ENCODE measurements at places on chromosomes 11 and 22.
A peak's percentile ranks its signal among the peaks of the same experiment; 100 is the strongest.

DNA sequence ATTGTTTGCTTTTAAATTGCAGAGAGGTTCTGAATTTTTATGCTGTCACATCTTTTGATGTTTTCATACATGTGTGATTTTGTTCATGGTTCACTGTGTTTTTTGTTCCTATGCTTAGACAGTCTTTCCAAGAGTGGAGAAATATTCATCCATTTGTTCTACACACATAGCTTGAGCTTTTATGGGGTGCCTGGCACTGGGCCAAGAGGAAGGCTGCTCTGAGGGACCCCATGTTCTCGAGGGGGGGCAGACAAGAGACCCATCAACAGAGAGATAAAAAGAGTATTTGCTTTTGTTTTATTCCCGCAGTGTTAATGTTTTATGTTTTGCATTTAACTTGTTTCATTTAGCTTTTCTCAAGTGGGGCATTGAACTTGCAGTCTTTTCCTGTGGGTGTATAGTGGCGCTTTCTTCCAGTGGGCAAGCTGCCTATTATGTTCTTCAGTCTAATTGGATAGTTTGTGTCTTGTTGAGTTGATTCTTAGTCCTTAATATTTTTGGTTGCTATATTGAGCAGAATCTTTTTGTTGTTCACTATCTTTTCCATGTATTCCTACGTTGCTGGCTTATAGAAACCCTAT, 57.7 kb downstream of the CABIN1 start:
- DNase-seq: no peak

DNA sequence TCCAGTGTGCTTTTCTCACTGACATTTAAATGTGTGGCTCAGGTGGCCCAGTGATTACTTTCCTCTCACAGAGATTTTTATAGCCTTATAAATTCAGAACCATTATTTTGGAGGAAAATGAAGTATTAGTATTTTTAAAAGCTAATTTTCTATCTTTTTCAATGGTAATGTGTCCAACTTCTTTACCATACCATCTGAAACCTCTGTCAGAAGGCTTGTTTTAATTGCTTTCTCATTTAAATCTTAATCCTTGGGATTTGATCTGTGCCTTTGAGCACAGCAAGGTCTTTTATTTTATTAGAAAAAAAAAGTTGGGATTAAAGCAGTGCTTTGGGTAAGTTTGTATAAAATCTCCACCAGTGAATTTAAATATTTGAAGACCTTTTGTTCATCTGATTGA, 452.3 kb upstream of the RAG2 start:
- no peak for DNase-seq

DNA sequence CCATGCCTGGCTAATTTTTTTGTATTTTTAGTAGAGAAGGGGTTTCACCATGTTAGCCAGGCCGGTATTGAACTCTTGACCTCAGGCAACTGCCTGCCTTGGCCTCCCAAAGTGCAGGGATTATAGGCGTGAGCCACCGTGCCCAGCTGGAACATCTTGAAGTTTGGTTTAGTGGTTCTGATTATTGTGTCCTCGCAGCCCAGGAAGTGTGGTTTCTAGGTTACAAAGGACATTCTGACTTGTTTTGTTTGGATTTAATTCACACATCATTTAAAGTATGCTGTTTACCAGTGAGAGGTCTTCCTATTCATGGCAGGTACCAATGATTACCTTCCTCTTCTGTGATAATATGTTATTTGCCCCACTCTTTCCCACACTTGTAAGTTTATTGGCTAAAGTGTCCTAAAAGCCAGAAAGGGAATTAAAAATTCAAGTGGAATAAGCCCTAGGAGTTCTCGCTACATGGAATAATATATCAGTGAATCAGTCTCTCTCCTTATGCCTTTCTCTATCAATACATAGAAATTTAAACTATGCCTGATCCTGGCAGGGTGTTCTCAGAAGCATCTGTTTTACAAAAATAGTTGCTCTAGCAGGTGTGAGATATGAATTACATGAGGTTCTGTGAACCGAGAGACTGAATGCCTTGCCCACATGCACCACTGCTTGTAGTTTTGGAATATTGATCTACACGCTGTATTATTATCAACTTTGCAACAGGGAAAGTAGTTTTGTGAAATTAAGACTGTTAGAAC, 263.1 kb downstream of the DDX10 start:
- DNase-seq: no peak

DNA sequence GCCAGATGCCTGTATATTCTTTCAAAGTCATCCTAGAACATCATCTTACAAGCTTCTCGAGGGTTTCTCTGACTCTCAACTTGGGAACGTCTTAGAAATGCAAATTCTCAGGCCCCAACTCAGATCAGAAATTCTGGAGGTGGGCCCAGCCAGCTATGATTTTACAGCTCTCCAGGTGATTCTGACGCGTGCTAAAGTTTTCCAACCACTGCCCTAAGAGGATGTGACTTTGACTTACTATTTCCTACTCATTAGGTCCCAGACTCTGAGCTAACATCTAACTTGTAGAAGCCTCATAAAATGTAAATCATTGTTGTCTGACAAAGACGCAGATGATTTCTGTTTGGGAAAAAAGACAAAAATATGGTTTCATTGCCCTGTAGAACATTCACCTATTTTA, 61.1 kb downstream of the IRAG1 start:
- DNase-seq: no peak

DNA sequence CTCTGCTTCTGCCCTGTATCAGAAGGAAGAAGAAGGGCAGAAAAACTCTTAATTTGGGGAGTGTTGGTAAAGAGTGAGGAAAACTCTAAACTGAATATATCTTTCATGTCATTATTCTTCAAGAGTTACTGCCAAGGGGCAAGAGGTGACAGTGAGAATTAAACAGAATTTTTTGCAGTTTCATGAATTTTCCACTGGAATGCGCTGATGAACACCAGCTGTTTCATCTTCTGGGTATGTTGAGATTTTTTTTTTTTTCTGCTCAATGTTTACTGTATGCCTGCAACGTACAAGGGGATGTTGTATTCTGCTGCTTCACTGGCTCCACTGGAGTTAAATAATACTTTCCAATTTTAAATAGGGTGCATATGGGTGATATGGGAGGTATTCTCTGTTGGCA, 117.8 kb downstream of the FAM76B start:
- no peak for DNase-seq

DNA sequence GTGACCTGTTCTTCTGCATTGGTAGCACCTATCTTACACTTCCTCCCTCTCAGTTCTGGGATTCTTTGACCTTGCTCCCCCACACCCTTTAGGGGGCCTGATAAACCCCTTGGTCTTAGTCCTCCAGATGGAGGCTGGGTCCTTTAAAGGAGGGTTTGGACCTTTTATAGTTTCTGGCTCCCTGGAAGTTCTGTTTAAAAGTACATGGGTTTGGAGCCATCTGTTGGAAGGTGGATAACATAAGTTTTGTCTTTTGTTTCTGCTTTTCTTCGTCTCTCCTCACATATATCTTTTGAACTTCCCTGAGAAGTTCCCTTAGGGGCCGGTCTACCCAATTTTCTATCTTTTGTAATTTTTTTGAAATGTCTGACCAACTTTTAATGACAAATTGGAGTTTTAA, 17.9 kb upstream of the HYLS1 start:
- no peak for DNase-seq

GRCh38 chr11:125946712-125947418, 1.0 kb downstream of the VSIG10L2 start:
- DNase-seq: no peak

DNA sequence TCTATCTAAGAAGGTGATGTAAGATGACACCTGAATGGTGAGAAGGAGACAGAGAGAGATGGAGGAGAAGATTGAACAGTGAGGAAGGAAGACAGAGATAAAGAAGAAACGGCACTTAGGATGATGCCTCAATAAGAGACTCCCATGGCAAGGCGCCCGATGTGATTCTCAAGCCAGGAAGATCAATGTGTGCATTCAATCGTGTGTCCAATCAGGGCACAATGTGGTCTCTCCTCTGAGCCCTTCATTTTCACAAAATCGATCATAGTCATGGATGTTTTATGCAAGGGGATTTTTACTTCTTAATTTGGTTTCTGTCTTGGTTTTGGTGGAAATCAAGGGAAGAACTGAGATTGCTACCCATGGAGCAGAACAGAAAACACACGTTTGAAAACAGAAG, 19.9 kb upstream of the TMPRSS13 start:
- no peak for DNase-seq

- DNase-seq: no peak
Measured at GRCh38 chr22:22685586-22685985, 41.2 kb downstream of the GGTLC2 start.

- no peak for DNase-seq
Measured at GRCh38 chr11:117921893-117922292, 7.3 kb downstream of the TMPRSS13 start.

DNA sequence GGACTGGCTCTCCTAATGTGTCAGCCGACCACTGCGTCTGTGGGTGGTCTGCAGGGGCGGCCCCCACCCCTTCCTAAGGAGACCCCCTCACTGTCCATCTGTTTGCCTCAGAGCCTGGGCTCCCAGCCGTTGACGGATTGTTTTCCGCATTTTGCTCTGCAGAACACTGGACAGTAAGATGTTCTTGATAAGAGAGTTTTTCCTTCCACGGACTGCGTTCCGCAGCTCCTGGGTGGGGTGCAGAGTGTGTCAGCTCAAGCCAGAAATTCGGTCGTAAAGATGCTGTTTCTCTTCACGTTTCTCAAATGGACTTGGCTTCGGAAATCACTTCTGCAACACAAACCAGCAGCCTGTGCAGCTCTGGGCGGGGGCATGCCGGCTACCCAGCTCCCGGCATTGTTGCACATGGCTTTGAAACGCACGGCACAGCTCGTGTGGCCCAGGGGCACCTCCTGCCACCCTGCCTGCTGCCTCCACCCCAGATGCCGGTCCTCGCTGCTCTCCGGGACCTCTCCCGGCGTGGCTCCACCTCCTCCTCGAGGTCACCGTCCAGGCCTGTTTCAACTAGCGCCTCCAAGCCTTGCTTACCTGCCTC, 2.9 kb upstream of the MRGPRG start:
- DNase-seq: peak; percentile 7

GRCh38 chr11:110305169-110306018, 9.0 kb upstream of the RDX start:
- no peak for DNase-seq

- no peak for DNase-seq
Measured at GRCh38 chr22:29470159-29470855, 9.7 kb upstream of the NEFH start.

GRCh38 chr11:122190768-122191167, 74.8 kb upstream of the BLID start:
- DNase-seq: no peak

DNA sequence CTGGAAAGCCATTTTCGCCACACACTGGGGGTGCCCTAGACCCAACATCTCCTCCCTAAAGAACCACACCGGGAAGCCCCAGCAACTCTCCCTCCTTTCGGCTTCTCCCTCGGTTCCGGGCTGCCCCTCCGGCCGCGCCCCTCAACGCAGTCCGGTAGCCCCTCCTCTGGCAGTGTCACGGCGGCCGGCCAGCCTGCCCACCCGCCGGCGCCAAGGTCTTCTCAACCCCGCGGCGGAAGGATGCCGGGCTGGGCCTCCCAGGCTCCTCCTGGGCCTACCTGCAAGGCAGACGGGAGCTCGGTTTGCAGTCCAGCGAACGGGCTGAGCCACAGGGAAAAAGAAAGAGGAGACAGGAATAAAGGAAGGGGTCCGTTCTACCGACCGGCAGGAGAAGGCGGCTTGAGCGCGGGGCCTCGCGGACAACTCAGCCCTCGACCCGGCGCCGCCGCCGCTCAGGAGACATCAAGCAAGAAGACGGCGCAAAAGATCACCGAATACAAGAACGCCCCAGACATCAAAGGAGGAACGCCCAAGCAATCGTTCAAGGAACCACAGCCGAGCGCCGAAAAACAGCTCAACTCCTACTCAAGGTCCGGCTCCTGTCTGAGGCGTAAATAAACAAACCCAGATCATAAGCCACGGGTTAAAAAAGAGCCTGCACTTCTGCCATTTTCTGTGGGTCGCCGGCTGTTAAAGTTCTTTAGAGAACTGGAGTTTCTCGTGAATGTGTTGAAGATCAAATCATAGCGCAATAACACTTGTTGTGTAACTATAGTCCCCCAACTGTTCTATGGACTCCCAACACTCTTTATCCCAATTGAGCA, at the start of gene AMBRA1:
AMBRA1 (minus strand) TSS at position 474 of the 824 bp plus-strand sequence. CDS start 45,643 bp downstream, outside the sequence.
- DNase-seq: peak; percentile 79

- no peak for DNase-seq
Measured at GRCh38 chr11:41320653-41321052, 138.8 kb downstream of the LRRC4C start.

- no peak for DNase-seq
Measured at GRCh38 chr11:36453678-36454077, 56.4 kb downstream of the TRAF6 start.

GRCh38 chr22:42780070-42780540, 59.4 kb upstream of the A4GALT start:
- DNase-seq: peak; percentile 69

DNA sequence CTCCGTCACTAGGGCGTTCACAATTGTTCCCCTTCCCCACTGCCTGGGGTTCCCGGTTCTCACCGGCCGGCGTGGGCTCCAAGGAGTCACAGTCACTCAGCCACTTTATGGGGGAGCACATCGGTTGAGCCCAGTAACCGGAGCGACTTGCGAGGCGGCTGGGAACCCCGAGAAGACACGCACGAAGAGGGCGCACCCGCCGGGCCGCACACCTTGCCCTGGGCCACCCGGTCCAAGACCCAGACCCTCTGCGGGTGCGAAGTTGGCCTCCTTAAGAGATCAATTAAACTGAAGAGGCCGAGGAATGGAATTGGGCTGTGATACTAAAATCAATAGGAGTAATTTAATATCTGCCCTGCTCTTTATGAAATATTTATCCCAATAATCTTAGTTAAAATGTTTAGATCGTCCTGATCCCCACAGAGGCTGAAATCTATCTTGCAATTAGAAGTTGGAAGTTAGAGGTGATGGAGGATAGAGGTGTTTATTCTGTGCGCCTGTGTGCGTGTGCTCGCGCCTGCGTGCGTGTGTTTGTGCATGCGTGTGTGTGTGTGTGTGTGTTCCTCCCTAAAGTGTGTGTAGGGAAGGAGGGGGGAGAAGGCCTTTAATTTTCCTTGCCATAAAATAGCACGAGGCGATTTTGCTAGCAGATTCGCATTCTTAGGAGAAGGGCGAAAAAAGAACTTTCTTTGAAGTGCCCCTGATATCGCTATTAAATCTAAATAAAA, 954 bp upstream of the MN1 start:
- DNase-seq: no peak

GRCh38 chr11:18304745-18305144, 17.2 kb downstream of the HPS5 start:
- no peak for DNase-seq

GRCh38 chr11:19428206-19429002, 187.7 kb upstream of the E2F8 start:
- no peak for DNase-seq

All from frontal cortex (tissue), 4 donors.